ENCODE measurements at places on chromosomes 16 and 17.

DNA sequence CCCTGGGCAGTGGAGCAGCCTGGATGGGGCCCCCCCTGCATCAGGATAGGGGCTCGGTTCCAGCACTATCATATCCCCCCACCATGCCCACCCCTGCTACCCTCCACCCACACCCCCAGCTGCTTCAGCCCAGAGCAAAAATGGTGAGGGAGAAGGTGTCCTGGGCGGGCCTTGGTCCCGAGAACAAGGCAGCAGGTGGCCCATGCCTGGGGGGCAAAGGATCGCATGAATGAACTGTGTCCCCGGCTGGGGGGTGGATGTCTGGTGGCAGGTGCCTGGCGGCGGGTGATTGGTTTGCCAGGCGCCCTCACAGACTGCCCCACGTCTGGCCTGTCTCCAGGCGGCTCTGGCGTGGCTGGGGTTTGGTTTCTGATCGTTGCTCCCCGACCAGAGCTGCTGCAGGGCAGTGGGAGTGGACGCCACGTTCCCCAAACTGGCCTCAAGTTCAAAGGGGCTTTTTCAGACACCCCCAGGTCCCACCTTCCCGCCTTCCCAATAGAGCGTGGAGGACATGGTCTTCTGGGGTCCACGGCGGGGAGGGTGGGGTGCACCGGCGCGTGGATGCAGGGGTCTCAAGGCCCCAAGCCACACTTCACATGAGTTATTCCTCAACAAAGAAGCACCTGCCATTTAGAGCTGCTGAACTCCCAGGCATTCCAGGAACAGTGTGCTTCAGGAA lies 12.6 kb downstream of the UTS2R start:
- no peak for DNase-seq

DNA sequence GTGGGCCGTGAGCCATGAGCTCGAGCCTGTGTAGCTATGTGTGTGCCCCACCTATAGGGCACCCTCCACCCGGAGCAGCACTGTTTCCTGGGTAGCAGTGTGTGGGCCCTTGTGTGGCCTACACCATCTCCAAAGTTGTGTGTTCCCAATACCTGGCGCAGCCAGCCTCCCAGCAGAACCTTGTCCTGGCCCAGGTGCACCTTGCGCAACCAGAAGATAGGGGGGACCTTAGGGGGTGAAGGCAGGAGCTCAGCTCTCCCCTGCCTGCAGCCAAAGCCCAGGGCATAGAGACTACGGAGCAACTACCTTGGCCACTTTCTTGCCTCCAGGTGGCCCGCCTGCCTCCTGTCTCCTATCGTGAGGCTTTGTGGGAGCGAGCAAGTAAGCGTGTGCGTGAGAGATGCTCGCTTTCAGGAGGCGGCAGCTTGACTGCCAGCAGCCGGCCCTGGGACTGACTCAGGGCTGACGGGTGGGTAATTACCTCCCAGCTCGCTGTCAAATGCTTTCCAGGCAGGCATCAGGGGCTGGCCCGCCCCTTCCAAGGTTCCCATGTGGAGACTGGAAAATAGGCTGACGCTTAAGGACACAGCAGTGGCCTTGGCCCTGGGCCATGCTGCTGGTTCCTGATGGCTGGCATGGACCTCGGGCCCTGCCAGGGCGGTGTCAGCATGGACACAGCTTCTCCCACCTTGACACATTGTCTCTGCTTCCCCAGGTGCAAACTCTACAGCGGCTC lies 19.0 kb downstream of the TRAF7 start:
- DNase-seq: no peak

DNA sequence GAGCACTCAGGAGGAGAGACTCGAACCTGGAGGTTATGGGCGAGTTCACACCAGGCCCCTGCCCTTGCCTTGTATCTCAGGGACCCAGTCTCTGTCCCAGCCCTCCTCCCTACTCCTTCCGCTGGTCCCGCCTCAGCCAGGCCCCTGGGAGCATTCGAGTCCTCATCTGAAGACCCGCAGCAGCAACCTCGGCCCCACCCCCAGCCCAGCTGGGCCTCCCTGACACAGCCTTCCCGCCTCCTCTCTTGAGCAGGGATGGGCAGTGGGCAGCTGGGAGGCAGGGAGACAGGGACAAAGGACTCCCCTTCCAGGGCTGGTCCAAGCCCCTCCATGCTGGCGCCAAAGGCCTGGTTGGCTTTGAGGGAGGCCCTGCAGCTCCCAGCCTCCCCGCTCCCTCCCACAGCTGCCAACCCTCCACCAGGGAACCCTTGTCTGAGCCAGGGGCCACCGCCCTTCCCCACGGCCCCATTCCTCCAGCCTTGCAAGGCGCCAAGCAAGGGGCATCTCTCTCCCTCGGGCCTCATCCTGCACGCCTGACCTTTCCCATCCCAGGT lies 15.4 kb upstream of the ZC3H18 start:
- DNase-seq: no peak

DNA sequence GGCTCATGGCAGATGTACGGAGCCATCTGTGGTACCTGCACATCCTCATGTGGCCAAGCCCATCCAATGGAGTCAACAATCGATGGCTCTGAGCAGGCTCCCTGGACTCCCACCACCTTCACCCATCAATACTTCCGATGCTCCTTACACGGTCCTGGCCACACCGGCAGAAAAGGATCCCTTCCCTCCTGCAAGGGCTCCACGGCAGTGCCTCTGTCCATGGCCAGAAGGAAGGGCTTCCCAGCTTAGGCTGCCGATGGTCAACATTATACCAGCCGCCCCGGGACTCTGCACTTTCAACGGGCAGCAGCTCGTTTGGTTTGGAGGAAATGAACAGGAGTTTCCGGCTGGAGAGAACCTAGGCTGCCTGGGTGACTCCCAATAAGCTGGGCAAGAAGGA lies 13.2 kb downstream of the SLX4 start:
- DNase-seq: no peak

- DNase-seq: no peak
Observed at GRCh38 chr16:14117051-14117450, 45.9 kb downstream of the MRTFB start.
